Stimulated activated naive B cell treated with anti-CD40 and anti-IgM and Interleukin-4, amounts not matched to agents 10 μg/mL and 1 μg/mL and 100 μg/mL, for 72 hours (primary cell): ENCODE measurements at places on chromosomes 12 and 14.

GRCh38 chr12:111602348-111602747, 3.2 kb upstream of the ATXN2 start:
- no peak for DNase-seq

DNA sequence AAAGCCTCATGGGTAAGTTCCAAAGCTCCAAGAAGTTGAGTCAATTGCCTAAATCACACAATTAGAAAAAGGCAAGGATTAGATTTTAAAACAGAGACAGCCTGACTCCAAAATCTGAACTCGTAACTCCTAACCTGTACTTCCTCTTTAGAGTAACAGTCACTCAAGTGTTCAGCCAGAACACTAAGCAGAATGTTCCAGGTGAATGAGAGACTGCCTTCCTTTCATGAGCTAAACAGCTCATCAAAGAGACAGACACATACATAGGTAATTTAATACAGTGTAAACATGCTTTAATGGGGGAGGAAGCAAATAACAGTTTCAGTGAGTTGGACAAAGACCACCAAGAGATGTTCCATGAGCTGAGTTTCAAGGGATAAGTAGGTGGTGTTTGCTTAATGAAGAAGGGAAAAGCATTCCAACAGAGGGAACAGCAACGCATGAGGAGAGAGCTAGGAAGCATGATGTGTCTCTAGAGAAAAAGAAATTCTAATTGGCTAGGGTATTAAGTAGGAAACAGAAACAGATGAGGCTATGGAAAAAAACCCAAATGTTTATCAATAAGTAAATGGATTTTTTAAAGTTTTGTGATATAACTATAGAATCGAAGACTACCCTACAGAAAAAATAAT, 403.9 kb downstream of the MED13L start:
- no peak for DNase-seq

DNA sequence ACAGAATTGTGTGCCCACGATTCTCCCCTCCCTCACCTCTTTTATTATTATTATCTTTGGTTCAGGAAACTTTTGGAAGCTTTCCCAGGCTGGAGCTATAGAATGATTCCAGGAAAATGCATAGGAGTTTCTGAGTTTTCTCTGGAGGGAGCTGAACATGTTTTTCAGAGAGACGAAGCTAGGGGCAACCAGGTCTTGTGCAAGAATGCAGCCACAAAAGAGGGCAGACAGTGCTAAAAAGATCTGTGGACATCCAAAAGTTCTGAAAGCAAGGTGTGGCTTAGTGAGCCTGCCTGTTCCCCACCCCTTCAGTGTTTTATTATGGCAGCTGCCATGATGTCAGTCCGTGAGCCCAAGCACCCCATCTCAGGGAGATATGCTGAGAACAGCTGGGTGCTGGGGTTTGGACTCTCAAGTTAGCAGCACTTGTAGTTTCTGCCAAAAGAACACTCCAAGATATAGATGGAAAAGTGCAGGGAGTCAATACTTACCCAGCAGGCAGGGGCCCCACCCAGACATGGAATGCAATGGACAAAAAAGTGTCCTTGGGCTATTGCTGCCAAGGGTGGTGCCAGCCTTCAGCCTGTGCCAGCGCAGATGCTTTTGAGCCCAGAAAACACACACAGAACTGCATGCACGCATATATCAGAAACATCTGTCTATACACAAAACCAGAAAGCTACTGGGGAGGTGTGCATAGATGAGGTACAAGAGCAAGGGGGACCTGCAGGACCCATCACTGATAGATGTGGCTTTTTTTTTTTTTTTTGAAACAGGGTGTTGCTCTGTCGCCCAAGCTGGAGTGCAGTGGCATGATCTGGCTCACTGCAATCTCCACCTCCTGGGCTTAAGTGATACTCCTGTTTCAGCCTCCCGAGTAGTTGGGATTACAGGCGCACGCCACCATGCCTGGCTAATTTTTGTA, 17.0 kb upstream of the IRF2BPL start:
- DNase-seq = no peak

GRCh38 chr12:2139651-2140050, 86.9 kb downstream of the CACNA1C start:
- DNase-seq = no peak

DNA sequence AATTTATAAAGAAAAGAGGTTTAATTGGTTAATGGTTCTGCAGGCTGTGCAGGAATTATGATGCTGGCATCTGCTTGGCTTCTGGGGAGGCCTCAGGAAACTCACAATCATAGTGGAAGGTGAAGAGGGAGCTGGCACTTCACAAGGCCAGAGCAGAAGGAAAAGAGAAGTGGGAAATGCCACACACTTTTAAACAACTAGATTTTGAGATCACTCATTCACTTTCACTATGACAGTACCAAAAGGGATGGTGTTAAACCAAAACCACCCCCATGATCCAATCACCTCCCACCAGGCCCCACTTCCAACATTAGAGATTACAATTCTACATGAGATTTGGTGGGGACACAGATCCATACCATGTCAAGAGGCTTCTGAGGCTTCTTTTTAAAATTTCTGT, 62.6 kb downstream of the SLC38A4 start:
- no peak for DNase-seq

- DNase-seq = no peak
Observed at GRCh38 chr12:88336076-88336739, 194.1 kb downstream of the TMTC3 start.

- DNase-seq = no peak
Observed at GRCh38 chr14:68639000-68639757, 153.7 kb downstream of the ZFP36L1 start.

DNA sequence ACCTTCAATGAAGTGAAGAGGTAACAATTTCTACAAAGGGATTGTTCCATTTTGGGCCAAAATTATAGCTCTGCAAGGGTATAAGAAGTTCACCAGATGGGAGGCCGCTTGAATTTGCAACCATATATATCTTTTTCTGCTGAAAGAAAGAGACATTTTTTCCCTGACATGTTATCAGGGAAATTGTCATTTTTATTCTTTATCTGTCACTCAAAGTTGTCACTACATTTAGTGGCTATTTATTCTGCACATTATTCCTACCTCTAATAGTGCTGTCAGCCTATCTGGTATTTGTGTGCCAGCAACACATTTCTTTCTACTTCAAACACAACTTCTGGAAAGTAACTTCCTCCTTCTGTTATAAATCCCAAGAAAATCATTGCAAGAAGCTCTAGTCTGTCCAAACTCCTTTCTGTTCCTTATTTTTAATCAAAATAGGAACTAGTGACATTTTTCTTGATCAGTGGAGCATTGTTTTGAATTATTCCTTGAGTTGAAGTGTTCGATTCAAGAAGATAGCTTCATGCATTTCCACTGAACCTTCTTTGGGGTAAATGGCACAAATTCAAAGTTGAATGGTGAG, 137.9 kb upstream of the ATP2B1 start:
- DNase-seq = no peak

GRCh38 chr12:47491516-47492305, 214.1 kb downstream of the RPAP3 start:
- DNase-seq = no peak

- DNase-seq = no peak
Observed at GRCh38 chr12:5631497-5631896, 199.6 kb downstream of the NTF3 start.

DNA sequence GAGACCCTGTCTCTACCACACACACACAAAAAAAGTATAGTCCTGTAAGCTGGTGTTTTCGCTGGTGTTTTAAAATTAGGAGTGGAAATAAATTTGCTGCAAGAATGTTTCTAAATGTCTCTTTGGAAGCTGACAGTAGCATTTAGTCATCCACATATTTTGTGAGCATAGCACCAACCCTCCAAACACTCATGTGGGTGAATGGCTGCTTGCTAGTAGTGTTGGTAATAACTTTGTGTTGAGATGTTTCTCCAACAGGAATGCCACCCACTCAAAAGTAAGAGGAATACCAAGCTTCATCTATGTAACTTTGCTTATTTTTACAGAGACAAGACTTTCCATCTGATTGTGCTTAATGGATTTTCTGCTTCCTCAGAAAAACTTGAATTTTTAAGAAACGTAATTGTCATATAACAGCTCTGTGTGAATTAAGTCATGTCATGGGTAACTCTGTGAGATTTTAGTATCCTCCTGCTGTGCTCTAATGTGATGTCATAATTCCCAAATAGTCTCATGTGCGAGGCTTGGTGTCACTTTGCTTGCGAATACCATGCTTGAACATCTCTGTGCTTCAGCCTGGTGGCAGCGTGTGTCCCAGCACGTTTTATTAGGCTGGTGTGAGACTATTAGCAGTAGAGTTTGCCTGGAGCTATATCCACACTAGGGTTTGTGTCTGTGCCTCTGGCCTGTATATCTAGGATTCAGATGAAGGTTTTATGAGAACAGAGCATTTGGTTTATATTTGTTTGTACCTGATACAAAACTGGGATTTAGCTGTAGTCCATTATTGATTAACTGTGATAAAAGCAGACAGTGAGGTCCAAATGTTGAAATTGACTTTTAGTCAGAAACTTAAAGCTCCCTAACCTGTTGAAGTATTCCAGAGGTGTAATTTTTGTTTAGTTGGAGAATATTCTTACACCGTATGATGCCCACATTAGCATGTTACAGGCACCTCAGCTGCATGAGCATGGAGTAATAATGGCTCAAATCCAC, 80.5 kb downstream of the FBXW8 start:
- no peak for DNase-seq

DNA sequence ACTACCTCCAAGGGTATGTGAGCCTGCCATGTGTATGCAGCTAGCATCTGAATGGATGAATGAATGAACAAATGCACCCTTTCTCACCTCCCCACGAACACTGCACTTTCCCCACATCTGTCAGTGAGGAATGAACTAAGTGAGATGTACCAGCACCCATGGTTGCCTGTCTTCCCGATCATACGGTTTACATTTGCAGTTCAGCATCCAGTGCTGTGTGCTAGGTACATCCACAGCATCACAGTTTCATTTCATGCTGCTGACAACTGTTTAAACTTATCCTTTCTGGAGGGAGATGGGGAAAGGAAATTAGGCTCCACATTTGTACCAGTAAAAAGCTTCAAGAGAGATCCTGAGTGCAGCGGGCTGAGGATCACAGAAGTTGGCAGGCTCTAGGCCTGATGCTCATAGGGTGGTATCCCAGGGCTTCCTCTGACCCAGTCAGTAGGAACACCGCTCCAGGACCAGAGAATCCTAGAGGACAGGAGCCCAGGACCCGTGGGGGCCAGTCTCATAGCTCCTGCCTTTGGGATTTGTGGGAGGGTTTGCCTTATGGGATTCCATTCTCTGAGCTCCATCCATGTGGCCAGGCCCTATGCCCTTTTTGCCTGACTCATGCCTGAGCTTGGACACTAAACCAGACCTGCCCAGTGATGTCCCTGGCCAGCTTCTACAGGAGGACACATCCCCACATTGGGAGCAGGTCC, 294.5 kb downstream of the CACNA1C start:
- no peak for DNase-seq

DNA sequence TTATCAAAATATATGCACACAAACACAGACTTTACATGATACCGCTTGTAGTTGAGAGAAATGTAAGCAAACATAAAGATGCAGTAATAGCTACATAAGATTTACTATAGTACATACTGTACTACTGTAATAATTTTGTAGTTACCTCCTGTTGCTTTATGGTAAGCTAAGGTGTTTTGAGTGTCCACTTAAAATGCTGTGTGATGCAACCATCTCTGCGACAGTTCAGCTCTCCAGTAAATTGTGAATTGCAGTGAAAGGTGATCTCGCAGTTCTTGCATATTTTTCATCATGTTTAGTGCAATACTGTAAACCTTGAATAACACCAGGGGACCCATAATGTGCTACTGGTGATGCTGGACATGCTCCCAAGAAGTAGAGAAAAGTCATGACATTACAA, 21.6 kb downstream of the ZC3H14 start:
- no peak for DNase-seq

GRCh38 chr14:22748206-22748605, 18.3 kb upstream of the OXA1L start:
- no peak for DNase-seq

- no peak for DNase-seq
Observed at GRCh38 chr12:125492354-125493270, 427.4 kb downstream of the AACS start.

DNA sequence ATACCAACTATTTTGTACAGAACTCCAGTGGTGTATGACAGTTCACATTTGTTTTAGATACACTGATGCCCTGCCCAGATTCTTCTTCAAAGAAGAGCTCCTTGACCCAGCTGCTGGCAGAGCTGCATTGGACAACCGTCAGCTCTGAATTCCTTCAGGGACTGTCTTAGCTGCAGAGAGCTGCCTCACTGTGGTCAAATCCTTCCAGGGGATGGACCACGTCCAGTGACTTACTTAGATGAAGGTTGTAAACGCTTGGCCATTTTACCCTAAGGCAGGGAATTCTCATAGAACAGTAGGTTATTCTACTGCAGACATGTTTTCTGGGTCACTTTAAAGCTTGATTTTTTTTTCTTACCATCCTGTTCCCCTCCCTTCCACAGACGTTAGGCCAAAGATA, 905.0 kb upstream of the ATXN7L3B start:
- no peak for DNase-seq

GRCh38 chr14:103257211-103257962, 76.7 kb upstream of the EIF5 start:
- no peak for DNase-seq

DNA sequence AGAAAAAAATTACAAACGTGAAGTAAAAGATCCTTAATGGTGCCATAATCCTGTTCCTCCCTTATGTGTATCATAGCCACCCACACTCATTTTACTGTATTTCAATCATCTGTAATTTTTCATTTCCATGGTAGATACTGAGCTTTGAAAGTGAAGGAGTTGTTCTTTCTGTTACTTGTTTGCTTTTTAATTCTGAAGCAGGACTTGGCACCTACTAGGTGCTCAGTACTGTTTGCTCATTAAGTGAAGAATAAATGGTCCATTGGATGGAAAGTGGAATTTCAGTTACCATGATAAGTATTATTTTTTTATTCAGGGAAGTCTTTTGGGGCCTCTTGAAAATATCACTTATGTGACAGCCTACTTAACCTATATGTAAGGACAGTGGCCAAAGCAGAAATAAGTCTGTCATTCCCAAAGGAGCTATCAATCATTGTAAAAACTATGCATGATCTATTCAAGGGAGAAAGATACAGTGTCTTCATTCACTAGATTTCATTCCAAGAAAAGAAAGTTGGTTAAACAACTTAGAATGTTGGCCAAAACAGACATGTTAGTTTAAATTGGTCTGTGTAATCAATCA, 1244.4 kb upstream of the SEL1L start:
- no peak for DNase-seq

GRCh38 chr14:30885840-30886740, 11.7 kb downstream of the COCH start:
- DNase-seq = no peak

GRCh38 chr14:95039993-95040348, 117.4 kb downstream of the DICER1 start:
- DNase-seq = no peak

GRCh38 chr12:124397807-124398577, 103.1 kb downstream of the RFLNA start:
- no peak for DNase-seq

GRCh38 chr12:103422328-103422727, 73.4 kb downstream of the C12orf42 start:
- DNase-seq = no peak

DNA sequence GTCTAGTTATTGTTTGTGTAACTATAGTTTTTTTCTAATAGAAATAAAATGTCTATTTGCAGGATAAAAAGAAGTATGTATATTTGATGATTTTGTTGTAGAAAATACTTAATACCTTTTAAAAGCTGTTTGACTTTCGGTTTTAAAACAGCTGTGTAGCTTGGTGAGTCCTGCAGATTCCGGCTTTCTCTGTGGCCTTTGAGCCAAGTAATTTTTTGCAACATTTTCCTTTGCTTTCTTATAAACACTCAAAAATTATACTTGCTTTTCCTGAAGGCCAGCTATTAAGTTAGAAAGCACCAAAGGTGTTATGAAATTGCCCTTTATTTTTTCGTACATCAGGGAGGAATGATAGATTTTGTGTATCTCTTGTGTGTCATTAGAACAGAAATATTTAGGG, 63.6 kb downstream of the CRADD start:
- no peak for DNase-seq
